Stimulated activated CD4-positive, alpha-beta T cell treated with anti-CD3 and anti-CD28 coated beads, Interleukin-15, amount 100 ng/mL, for 1 hour (primary cell): ENCODE measurements at places on chromosomes 2 and 18.

- DNase-seq = no peak
Measured at GRCh38 chr18:58253871-58254270, 209.8 kb downstream of the NEDD4L start.

- no peak for DNase-seq
Measured at GRCh38 chr2:129239141-129239540, 740.3 kb upstream of the RAB6C start.

DNA sequence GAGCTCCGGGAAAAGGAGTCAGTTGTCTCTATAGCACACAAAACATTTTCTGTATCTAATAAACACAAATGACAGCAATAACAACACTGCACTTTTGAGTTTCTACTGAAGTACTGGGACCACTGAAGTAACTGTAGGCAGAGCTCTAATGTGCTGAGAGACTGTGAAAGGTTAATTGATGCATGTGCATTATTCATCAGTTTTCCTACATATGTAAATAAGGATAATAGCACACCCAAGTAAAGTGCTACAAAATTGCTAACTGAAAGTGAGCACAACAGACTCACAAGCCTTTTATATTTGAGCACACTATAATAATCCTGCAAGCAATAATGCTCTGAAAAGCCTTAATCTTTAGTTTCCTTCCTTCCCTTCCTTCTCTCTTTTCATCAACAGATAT, 1051.6 kb downstream of the LRP1B start:
- DNase-seq = no peak

GRCh38 chr2:211439011-211439410, 882.6 kb downstream of the CPS1 start:
- DNase-seq = no peak

DNA sequence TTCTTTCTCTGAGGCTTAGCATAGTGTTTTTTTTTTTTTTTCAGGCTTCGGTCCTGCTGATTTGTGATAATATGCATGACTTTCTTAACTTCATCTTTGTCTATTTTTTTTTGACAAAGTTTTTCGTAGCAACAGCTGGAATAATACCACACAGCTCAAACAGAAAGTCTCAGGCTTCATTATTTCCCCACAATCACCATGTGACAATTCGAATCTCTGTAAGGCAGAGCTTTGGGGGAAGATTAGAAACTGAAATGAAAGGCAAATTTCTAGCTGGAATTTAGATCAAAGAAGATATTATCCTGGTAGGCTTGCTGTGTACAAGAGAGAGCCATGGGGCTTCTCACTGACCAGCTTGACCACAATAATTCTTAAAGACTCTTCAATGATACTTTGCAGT, 12.2 kb upstream of the CD28 start:
- DNase-seq = no peak

- DNase-seq = no peak
Measured at GRCh38 chr2:43265001-43265400, 38.6 kb upstream of the ZFP36L2 start.

DNA sequence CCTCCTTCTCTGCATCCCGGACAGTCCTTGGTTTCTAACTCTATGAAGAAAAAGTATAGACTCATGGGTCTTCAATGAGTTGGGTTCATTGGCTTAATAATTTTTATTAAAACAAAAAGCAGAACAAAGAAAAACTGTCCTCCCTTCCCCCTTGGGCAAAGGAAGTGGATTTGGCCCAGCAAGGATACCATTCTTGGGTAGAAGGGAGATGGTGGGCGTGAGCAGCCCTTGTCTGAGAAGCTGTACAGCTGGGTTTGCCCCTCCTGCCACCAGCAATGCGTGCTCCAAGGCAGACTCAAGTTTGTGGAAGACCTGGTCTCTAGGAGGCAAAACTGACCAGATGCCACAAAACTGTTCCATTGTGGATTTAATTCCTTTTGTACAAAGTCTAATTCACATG, 12.7 kb downstream of the PCARE start:
- DNase-seq = no peak

- DNase-seq = no peak
Measured at GRCh38 chr2:113075030-113075429, 7.3 kb downstream of the IL1F10 start.

GRCh38 chr2:150255528-150255927, 231.9 kb downstream of the RND3 start:
- DNase-seq = no peak

DNA sequence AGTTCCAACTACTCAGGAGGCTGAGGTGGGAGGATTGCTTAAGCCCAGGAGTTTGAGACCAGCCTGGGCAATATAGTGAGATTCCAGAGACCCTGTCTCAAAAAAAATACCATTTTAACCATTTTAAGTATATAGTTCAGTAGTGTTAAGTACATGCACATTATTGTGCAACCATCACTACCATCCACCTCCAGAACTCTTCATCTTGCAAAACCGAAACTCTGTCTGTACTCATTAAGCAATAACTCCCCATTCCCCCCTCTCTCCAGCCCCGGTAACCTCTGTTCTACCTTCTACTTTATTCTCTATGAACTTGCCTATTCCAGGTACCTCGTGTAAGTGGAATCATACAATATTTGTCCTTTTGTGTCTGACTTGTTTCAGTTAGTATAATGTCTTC, 86.4 kb downstream of the GFPT1 start:
- no peak for DNase-seq

DNA sequence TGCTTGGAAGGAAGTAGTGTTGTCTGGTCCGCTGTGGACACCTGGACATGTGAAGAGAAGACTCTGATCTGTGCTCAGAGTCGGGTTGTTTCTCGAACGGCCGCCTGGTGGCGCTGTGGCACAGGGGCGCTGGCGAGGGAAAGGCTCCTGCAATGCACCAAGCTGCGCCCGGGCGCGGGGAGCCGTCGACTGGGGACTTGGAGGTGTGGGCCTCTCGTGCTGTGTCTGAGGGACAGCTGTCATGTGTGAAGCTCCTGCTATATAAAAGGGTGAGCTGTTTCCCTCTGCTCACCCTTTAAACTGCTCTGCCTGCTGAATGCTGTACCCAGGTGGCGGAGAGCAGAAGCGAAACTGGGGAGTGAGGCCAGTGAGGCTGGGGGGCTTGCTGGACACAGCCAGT, 44.0 kb downstream of the GNAL start:
- peak; percentile 53 for DNase-seq

DNA sequence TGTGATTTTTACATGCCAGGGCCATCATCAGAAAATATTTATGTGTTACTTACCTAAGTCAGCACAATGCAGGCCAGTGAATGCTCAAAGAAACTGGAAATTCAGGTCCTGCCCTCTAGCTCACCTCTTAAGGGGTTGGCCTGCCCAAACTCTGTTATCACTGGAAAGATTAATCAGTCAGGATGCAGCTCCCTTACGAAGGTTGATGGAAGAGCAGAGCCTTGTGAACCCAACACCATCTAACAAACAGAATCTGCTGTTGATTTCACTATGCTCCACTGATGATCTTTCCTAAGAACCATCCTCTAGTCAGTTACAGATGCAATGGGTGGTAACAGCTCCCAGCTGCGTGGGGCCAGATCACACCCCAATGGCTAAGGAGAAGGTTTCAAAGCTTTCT, 38.2 kb downstream of the SOX11 start:
- no peak for DNase-seq

GRCh38 chr2:235028646-235029045, 76.8 kb downstream of the SH3BP4 start:
- no peak for DNase-seq

- no peak for DNase-seq
Measured at GRCh38 chr18:33369711-33370449, 70.6 kb downstream of the CCDC178 start.

- DNase-seq = no peak
Measured at GRCh38 chr2:99806758-99807157, 316.9 kb upstream of the REV1 start.

GRCh38 chr18:21522530-21522929, 78.0 kb downstream of the ESCO1 start:
- DNase-seq = no peak

DNA sequence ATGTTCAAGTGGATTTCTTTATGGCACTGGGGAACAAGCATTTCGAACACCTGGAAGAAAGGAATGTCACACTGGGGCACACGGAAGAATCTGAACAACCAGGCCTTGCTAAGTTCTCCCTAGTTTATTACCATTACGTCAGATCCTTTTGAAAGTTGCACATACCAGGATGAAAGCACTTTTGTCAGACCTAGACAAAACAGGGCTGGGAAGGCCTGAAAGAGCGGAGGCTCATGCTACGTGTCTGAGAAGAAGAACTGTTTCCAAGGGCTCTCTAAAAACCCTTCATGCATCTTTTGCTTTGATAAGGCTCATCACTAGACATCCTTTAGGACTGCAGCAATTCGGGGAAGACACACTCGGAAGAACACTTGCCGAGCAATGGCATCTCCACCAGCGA, 15.4 kb upstream of the SLC25A52 start:
- DNase-seq = no peak

GRCh38 chr2:147001061-147001460, 843.8 kb upstream of the ACVR2A start:
- DNase-seq = no peak

GRCh38 chr2:37809525-37809924, 115.6 kb upstream of the RMDN2 start:
- DNase-seq = no peak

- DNase-seq = no peak
Measured at GRCh38 chr18:11654736-11655605, 34.1 kb upstream of the GNAL start.

DNA sequence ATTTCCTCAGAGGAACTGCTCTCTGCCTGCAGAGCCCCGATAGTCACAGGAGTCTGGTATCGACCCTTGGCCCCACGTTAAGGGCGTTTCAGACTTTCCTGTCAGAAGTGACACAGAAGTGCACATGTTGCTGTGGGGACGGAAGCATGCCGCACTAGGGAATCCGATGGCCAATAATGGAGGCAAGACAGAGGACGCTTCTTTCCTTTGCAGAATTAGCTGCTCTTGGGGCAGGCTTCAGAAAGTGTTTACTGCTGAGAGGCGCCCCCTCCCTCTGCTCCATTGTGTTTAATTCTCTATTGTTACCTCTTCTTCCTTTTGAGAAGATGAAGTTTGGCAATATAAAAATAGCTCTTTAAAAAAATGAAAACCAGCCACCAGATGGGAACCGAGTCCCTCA, 118.6 kb upstream of the EML6 start:
- DNase-seq = no peak

- no peak for DNase-seq
Measured at GRCh38 chr2:176680916-176681516, 411.8 kb downstream of the MTX2 start.

- DNase-seq = no peak
Measured at GRCh38 chr2:171490577-171490976, 31.7 kb upstream of the CYBRD1 start.

- no peak for DNase-seq
Measured at GRCh38 chr2:230050136-230050535, 18.6 kb downstream of the SLC16A14 start.

- no peak for DNase-seq
Measured at GRCh38 chr2:53209679-53210458, 557.7 kb upstream of the CHAC2 start.

- DNase-seq = no peak
Measured at GRCh38 chr2:43178602-43179542, 47.5 kb downstream of the ZFP36L2 start.

DNA sequence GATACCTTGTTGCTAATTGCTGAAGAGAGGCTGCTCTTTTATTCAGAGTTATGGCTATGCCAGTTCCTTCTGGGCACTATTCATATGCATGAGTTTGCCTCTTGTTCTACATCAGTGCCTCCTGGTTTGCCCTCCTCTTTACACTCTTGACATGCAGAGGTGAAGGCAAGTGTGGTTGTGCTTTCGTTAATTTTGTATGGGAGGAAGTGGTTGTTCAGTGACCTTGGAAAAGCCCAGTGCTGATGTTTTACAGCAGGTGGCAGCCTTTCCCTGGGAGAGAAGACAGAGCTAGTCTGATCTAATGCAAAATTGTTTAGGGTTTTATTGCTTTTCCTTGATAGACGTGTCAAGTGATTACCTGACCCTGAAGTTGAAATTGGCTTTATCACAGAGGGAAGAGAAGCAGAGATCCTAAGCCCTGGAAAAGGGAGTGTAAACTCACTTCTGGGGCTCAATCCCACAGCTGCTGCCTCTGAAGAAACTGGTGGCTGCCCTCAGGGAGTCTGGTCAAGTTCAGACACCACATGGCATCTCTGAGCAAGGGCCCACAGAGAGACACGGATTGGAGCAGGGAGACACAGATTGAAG, 30.5 kb upstream of the VPS54 start:
- DNase-seq = peak; percentile 37

GRCh38 chr2:157229572-157229971, 27.9 kb upstream of the GALNT5 start:
- no peak for DNase-seq

GRCh38 chr2:128536925-128537620, 218.4 kb upstream of the HS6ST1 start:
- no peak for DNase-seq

- no peak for DNase-seq
Measured at GRCh38 chr2:233989221-233989858, 61.2 kb upstream of the SPP2 start.

DNA sequence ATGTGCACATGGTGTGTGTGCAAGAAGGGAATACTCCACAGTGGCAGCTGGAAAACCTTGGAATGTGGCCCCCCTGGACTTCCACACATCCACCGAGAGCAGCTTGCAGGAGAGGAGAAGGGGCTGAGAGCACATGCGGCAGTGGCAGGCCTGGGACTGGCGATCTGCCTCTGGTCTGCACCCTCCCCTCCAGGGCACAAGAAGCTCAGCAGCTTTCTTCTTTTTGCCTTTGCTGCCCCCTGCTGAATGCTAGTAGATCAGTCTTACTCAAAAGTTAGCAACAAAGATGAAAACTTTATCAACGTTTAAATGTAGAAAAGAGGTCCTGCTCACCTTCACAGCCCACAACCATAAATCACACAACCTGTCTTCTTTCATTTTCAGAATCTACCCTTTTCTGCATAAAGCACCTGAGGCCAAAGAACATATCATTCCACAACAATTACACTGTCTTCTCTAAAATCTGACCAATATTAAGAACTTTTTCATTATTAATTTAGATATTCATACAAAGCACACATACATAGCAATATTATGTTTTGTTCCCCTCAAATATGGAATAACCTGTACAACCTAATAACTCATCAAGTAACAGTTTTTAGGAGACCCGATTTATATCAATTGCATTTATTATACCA, 34.6 kb downstream of the TGFBRAP1 start:
- DNase-seq = no peak
